ENCODE measurements at places on chromosomes 1 and 21.

DNA sequence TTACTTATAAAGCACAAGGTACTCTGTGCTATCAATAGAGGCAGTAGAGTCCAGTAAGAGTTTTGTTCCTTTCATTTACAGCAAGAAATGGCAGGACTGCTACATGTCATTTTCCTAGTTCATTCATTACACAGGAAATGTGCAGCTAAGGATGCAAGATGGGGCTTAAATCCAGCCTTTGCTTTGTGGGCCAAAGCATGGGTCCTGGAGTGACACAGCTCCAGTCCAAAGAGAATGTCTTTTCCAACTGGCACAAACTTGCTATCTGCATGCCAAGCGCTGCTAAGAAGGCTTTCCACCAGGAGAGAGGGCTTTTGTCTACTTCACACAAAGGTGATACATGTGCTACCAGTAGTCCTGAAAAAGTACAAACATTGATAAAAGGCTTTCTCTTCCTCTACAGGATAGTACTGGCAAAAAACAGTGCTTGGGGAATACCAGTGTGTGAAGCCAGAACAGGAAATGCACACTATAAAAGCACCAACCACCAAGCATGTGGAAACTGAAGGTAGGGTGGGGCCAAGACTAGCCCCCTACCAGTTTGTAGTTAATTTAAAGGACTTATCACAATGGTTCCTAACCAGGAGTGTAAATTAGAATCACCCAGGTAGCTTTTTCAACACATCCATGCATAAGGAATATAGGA, 68.7 kb downstream of the ARID4B start:
- DNase-seq, result no peak

- peak; percentile 96 for DNase-seq
Measured at GRCh38 chr1:212667223-212668139, 32.2 kb downstream of the BATF3 start.

GRCh38 chr1:151146072-151146411, 389 bp downstream of the SEMA6C start:
- DNase-seq, result no peak

DNA sequence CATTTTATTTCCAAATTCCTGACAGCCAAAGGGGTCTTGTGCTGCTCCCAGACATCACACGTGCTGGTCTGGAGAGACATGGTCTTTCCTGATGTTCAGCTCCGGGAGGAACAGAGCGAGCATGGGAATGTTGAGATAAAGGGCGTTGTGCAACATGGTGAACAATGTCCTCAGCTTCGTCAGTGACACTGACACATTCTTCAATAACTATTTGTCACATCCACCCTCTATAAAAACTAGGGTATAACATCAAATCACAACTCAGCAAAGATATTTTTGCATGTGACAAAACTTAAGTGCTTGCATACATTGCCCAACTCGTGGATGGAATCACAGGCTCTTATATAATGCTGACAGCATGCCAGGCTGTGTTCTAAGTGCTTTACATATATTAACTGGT, 42.4 kb upstream of the GRHL3 start:
- DNase-seq, result no peak

GRCh38 chr1:54499360-54500106, 48.5 kb upstream of the ACOT11 start:
- peak; percentile 65 for DNase-seq

- DNase-seq, result no peak
Measured at GRCh38 chr1:29550119-29550841, 314.0 kb downstream of the PTPRU start.

DNA sequence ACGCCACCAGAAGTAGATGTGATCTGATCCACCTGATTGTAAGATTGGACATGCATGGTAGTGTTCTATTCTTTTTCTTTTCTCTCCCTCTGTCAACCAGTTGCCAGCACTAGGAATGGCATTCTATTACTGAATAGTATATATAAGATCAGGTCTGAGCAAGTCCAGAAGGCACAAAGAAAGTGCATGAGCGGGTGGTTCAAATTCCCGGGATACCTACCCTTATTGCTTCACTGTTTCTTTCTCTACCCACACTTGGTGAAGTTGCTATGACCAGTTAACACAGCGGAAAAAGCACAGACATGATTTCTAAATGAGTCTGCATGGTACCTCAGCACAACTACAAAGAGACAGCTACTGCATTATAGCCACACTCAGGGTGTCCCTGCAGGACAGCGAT, 64.0 kb downstream of the SLC9A1 start:
- DNase-seq, result no peak

DNA sequence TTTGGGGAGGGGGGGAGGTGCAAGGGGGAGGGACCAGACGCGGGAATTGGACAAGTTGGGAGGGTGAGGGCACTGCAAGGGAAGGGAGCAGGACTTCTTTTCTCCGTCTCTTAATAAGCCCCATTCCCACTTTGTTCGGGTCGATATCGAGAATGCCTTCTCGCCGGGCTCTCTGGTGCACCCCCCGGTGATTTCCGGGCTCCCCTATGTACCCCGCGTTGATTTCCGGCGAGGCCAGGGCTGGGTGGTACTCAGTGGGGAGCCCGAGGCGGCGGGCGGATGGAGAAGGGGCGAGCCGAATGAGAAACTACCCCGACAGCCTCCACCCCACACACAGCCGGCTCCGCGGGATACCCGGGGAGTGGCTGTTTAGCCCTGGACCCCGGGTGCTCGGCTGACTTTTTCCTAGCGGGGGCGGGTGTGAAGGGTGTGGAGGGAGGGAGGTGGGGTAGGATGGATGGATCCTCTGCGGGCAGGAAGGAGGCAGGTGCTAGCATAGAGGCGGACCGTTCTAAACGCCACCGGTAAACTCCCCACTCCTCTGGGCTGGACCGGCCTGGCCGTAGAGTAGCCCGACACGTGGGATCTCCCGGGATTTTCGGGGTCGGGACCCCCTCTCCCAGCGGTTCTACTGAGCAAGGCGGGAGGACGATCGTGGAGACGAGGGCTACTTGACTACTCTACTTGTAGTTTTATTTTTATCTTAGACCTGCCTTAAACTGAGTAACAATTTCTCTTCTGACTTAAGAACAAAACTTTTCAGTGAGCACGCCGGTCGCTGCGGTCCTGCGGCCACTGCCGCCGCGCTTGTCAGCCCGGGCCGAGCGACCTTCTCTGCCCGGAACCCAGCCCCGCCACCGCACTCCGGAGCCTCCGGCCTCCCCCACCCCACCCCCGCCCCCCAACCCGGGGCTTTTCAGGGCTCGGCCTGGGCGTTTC, 1.0 kb downstream of the RNF220 start:
- no peak for DNase-seq

DNA sequence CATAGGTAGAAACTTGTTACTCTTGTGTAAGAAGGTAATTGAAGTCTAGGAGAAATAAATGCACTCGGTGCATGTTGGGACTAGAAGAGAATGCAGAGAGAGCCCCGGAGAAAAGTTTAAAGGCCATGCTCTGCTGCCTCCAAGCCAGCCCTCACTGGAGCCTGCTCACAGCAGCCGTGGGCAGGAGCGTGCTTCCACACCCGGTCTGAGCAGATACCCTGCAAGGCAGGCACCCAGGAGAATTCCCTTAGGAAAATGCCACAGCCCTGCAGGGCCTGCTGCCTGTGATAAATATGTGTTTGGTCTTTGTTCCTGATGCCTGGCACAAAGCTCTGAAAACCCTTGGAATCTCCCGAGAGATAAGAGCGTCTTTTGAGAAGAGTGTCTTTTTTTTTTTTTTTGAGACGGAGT, 22.8 kb downstream of the C2CD2 start:
- DNase-seq, result no peak

GRCh38 chr1:111227434-111227833, at the start of gene CHI3L2:
TSS of gene CHI3L2 (plus strand) at chr1:111227713. CDS start at chr1:111227730, 17 bp downstream.
- DNase-seq, result no peak

GRCh38 chr1:72567521-72567920, 285.2 kb upstream of the NEGR1 start:
- DNase-seq, result peak; percentile 25

- DNase-seq, result no peak
Measured at GRCh38 chr1:235313931-235314678, 13.9 kb downstream of the ARID4B start.

- DNase-seq, result peak; percentile 11
Measured at GRCh38 chr1:62823556-62823955, 39.6 kb downstream of the ATG4C start.

DNA sequence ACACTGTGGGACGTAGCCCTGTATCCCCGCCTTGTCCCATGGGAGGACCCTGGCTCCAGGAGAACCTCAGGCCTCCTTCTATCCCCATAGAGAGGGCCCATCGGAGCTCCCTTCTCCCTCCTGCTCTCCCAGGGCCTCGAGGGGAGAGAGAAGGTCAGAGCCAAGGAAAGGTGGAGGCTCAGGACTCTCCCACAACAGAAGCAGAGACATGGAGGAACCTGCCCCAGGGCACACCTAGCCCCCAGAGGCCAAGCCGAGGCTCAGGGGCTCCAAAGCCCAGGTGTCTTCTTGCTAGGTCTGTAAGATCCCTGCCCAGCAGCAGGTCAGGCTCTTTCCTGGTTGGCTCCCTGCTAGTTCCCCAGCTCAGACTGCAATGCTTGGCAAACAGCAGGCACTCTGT, 34.4 kb upstream of the ARF1 start:
- DNase-seq, result no peak

DNA sequence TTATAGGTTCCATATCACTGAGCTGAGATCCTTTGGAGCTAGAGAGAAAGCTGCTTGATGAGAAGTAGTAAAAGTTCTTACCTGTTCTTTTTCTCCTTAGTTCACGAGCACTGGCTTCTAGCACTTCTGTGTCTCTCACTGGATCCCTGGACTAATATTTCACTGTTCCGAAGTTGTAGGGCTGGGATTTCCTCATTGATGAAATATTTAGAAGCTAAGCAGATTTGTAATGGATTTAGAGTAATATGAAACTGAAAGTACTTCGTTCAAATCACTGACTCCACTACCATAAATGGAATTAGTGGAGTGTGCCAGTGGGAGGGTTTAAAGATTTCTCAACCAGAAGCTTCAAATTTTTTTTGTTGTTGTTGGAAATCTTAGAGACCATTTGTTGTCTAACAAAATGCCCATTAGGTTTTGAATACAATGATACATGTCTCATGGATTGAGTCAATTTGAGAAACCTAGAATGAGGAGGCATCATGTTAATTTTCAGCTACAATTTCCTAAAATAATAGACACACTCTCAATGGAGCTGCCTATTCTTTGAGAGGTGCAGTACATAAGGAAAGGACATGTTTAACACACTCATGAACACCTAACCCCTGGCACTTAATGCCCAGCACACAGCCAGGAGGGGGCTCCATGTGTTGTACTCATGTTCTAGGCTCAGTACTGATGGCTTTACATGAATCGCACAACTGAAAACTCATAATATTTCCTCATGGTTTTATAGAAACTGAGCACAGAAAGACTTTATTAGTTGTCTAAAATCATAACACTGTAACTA, at the start of gene GBP1:
Gene GBP1 (minus strand): TSS at position 130 of the 790 bp plus-strand sequence. CDS start 1,974 bp downstream, outside the sequence.
- DNase-seq, result peak; percentile 82

- DNase-seq, result peak; percentile 26
Measured at GRCh38 chr1:180261524-180262155, 31.6 kb downstream of the LHX4 start.

- no peak for DNase-seq
Measured at GRCh38 chr1:76938304-76938703, 71.0 kb downstream of the ST6GALNAC5 start.

DNA sequence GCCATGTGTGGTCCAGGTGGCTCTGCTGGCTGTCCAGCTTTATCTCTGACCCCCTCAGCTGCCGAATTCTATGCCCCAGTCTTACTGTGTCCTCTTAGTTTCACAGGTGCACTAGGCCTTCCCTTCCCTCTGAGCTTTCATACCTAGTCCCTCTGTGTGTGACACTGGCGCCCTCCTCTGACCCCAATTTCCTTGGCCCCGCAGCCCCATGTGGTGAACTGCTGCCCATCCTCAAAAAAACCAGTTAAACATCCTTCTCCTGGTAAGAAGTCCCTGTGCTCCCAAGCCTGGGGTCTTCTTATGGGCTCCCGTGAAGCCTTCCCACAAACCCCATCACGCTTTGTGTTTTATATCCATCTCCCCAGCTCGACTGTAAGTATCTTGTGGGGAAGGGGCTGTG, 93.9 kb upstream of the TSPAN2 start:
- no peak for DNase-seq

- DNase-seq, result no peak
Measured at GRCh38 chr1:214438075-214438474, 113.3 kb downstream of the PTPN14 start.

GRCh38 chr1:31798433-31799195, 17.2 kb downstream of the SPOCD1 start:
- DNase-seq, result peak; percentile 87

DNA sequence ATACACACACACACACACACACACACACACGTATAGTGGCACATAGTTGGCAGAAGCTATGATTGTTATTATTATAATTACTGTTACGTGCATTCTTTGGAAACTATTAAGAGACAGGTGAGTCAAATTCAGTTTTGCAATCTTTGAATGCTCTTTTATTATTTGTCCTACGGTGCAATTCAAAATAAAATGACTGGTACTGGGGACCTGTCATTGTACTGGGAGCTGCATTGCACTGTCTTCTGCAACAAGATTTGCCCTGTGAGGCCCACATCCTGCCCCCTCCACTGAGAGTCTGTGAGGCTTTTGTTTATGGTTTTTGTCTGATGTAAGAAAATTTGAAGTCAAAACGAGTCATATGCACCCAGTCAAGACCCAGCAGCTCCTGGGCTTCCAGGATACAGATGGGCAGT, 1.9 kb downstream of the LY9 start:
- DNase-seq, result no peak

DNA sequence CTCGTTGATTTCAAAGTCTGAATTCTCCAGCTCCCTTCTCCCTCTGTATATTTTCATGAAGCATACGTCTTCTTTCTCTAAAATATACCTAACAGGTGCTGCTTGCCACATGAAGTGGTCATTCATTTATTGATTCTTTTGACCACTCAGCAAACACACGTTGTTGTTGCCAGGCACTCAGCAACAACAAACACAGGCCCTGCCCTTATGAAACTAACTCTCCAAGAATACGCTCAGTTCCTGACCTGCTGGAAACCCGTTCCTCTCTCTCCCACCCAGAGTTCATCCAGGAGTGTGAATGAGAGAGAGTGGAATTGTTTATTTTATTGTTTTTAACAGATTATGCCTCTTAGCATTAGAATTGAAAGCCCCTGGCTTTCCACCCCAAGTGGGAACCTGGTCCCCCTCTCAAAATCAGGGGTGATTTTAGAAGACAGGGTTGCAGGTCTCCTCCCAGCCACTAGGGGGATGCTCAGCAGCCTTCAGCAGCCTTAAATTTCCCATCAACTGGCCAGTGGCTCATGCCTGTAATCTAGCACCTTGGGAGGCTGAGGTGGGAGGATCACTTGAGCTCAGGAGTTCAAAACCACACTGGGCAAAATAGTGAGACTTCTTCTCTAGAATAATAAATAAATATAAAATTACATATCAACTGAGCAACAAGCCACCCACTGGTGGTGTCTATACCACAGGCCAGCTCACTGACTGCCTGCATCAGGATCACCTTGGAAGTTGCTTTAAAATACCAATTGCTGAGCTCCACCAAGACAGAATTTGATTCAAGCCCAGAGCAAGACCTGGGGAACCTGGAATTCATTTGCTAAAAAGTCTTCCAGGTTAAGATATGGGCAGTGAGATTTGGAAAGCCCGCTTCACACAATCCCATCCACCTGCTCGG, 181.0 kb upstream of the KLHDC7A start:
- no peak for DNase-seq

GRCh38 chr21:15749861-15750159, 20.0 kb downstream of the USP25 start:
- DNase-seq, result peak; percentile 44
